ENCODE measurements at places on chromosomes 16 and 17.

GRCh38 chr16:85329059-85329812 lies 217.0 kb upstream of the CIBAR2 start:
- no peak for DNase-seq

- DNase-seq, result no peak
These were observed 1.9 kb downstream of the HS3ST2 start for GRCh38 chr16:22815863-22816262.

GRCh38 chr16:24694931-24695330 lies 34.5 kb upstream of the TNRC6A start:
- no peak for DNase-seq

- peak; percentile 22 for DNase-seq
These were observed 24.2 kb downstream of the GPRC5B start for GRCh38 chr16:19860166-19861041.

DNA sequence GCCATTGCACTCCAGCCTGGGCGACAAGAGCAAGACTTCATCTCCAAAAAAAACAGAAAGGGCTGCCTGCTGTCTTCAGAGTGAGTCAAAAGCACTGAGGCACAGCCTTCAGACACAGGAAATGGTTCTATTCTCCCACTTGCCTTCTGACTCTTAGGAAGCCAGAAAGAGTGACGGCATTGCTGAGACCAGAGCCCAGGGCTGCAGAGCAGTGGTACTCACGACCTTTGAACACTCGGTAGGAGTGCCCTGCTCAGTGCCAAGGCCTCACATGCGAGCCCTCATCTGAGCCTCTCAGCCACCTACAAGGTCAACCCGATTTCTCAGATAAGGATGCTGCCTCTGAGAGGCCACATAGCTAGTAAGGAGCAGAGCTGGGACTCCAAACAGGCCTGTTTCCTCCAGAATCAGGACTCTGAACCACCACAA lies 3.5 kb upstream of the ITGAE start:
- DNase-seq, result peak; percentile 22

DNA sequence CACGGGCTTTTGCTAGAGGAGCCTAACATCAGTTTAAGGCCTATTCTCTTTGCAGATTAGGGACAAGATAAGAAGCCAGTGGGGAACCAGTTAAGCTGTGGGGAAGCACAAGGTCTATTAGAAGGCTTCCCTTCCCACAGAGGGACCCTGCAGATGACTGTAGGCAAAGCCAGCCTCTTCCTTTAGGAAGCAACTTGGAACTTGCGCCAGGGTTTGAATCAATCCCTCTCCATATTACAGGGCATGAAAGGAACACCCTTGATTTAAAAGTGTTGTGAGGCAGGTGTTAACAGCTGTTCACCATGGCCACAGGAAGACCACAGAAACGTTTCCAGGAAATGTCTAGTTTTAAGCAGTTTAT lies 77.3 kb downstream of the RPTOR start:
- no peak for DNase-seq

GRCh38 chr17:72931163-72931562 lies 161.3 kb downstream of the SLC39A11 start:
- no peak for DNase-seq

- DNase-seq, result peak; percentile 55
These were observed 23.6 kb downstream of the CENPV start for GRCh38 chr17:16329519-16330271.

DNA sequence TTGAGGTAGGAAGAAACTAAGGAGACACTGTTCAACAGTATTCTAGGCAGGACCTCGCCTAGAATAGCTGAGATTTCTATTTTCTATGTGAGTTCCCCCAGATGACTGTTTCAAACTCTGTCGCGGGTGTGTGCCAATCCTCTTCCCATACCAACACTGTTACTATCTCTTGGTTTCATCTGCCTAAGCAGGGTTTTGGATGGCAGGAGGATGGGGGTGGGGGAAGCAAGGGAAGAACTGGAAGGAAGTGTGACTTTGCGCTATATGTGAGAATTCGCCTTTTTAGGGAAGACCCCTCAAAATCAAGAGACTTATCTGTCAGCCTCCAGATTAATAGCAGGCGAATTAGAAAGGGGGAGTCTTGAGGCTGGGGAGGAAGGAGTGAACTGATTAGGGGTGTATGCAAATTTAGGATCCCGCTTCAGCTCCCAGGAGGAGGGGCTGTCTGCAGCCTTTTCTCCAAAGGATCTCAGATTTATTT lies 521 bp upstream of the G6PC3 start:
- DNase-seq, result no peak

DNA sequence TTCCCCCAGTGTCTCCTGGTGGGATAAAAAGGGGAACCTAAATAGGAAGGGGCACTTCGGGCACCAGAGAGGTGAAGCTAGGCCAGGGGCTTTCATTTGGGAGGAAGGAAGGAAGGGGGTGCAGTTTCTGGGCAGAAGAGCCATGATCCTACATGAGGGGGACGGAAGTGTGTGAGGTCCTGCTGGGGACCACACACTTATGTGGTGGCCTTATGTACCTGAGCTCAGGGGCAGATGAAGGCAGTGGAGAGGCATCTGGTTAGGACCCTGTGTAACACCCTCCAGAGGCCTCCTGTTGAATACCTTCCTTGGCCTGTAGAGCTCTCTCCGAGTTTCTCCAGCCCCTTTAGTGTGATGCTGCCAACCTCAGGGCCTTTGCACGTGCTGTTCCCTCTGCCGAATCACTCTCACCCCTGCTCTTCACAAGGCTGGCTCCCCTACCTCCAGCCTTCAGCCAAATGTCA lies 21.2 kb downstream of the IGFBP4 start:
- no peak for DNase-seq

GRCh38 chr16:23962001-23962400 lies 126.2 kb downstream of the PRKCB start:
- no peak for DNase-seq
